ENCODE measurements at places on chromosomes 13 and 19.

- peak; percentile 49 for DNase-seq
These were observed 1505.1 kb upstream of the SLC10A2 start for GRCh38 chr13:104571161-104571892.

- no peak for DNase-seq
These were observed 641 bp downstream of the SGTA start for GRCh38 chr19:2782329-2782935.

- no peak for DNase-seq
These were observed 17.1 kb downstream of the USPL1 start for GRCh38 chr13:30634838-30635237.

DNA sequence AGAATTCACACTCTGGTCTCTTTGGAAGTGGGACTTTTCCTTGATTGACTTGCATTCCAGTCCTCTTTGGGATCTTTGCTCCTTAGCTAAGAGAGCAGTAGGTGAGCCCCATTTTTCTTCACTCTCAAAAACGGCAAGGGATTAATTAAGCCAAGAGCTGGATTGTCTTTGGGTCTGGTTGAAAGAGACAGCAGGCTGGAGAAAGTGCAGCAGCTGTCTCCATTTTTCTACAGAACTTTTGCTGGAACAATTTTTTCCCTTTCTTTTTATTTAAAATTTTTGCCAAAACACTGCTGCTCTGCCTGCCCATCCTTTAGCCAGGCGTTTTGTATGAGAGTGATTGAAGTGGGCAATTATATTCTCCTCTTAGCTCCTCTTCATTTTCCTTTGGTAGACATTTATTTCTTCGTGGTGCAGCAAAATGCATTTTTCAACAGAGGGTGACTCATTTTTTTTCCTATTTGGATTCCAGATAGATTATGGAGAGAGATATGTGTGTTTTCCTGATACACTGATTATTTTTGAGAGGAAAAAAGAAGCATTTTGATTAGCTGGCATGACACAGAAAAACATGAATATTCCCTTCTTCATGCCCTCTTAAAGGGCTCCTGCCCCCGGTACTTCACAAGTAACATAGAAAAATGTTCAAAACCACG is 371.2 kb upstream of the NBEA start:
- DNase-seq = no peak

DNA sequence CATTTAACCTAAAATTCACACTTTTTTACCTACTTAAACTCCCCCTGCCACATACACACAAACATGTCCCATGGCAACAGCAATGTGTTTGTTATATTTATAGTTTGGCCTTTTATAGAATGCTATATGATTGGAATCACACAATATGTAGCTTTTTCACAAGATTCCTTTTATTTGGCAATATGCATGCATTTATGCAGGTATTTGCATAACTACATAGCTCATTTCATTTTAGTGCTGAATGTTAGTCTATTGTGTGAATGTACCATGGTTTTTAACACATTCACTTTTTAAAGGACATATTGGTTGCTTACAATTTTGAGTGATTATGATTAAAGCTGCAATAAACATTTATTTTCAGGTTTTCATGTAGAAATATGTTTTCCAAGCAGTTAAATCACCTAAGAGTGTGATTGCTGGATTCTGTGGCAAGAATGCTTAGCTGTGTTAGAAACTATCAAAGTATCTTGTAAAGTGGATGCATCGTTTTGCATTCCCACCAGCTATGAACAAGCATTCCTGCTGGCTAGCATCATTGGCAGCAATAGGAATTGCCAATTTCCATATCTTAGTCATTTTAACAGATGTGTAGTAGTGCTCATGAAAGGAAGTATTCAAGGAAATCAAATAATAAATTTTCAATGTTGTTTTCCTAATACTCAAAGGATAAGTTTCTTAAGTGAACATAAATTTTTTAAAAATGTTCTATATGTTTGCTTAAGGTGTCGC is 557.0 kb downstream of the SLITRK1 start:
- DNase-seq = no peak

DNA sequence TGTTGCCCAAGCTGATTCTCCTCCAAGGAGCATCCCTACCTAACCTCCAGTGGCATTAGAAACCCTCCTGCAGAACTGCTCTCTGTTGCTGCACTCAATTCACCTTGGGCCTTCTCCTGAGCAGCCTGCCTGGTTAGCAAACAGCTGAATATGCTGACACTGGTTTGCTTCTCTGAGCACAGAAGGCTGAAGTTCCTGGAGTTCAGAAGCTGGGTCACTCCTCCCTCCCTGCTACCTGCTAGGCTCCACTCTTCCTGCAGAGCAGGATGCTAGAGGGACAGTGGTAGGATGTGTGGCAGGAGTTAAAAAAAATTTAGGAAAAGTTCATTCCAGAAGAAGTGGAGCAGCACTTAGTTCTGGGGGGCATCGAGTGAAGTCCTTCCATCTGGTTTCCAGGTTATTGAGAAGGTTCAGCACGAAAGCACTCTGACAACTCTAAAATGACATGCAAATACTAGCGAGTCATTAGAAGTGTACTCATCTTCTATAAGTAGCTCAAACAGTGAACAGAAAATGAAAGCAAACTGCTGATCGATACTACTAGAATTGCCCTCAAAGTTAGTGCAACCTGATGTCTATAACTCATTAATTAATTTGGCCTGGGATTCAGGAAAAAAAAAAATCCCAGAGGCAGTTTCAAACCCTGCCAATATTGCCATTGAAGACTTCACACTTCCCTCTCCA is 293.7 kb downstream of the POU4F1 start:
- DNase-seq = no peak

DNA sequence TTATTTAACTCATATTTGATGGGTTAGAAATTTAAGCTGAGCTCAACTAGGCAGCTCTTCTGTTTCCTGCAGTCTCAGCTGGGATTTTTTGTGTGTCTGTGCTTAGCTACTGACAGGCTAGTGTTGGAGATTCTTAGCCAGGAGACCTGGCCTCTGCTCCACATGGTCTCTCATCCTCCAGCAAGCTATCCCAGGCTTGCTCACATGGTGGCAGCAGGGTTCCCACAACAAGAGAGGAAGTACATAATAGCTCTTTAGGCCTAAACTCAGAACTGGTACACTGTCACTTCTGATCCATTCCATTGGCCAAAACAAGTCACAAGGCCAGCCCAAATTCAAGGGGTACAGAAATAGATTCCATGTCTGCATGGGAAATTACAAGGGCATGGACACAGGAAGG is 406.2 kb downstream of the SUCLA2 start:
- no peak for DNase-seq

GRCh38 chr19:10292206-10292788 is 2.5 kb downstream of the ICAM5 start:
- DNase-seq = peak; percentile 26

DNA sequence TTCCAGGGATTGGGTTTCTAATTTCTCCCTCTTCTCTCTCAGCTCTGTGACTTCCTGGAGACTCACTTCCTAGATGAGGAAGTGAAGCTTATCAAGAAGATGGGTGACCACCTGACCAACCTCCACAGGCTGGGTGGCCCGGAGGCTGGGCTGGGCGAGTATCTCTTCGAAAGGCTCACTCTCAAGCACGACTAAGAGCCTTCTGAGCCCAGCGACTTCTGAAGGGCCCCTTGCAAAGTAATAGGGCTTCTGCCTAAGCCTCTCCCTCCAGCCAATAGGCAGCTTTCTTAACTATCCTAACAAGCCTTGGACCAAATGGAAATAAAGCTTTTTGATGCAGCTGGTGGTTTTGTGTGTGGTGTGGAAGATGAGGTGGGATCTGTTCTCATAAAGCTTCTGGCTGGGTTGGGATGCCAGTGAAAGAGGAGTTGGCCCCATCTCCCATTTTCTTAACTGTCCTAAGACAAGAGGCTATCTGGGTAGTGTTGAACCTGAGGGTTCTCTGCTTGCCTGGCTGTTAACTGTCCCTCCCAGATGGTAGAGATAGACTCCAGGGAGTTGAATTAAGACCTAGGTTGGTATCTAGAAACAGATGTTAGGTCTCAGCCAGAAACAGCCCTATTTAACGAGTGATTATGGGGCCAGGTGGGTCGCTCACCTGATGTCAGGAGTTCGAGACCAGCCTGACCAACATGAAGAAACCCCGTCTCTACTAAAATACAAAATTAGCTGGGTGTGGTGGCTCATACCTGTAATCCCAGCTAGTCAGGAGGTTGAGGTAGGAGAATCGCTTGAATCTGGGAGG is 1.6 kb downstream of the FTL start:
- no peak for DNase-seq

DNA sequence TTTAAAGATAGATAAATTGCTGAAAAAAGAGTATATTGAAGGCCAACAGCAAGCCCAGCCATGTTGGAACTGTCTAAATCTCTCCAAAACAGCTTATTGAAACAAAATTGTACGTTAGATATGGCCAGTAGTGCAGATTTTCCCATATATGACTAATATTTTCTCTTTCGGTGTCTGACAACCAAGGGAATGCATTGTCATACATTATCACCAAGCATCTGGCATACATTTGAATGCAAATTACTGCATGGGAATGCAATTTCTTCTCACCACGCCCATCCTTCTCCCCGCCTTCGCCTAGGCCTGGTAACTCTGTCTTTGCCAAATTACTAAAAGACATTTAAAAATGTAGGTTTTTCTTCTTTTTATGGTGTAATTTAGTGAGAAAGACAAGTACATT is 32.5 kb upstream of the IRS2 start:
- DNase-seq = no peak

DNA sequence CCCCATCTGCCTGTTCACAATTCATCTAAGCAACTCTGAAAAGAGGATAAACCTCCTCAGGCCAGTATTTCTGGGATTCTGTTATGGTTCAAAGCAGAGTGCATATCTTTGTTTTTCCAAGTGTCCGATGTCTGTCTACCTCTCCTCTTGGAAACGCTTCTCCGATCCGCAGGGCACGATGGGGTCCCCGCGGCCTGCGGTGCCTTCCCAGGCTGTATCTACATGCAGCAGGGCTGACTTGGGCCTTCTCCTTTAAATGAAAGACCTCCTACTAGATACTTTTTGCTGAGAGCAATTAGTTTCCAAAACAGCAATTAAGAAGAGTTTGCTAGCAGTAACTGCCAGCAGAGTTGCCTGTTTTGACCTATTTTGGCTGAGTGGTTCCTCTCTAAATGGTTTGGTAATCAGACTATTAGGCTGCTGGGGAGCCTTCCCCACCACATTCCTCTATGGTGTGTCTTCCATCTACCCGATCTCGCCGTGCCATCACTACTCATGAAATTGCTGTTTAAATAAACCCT is 23.5 kb downstream of the COL4A2 start:
- DNase-seq = no peak

DNA sequence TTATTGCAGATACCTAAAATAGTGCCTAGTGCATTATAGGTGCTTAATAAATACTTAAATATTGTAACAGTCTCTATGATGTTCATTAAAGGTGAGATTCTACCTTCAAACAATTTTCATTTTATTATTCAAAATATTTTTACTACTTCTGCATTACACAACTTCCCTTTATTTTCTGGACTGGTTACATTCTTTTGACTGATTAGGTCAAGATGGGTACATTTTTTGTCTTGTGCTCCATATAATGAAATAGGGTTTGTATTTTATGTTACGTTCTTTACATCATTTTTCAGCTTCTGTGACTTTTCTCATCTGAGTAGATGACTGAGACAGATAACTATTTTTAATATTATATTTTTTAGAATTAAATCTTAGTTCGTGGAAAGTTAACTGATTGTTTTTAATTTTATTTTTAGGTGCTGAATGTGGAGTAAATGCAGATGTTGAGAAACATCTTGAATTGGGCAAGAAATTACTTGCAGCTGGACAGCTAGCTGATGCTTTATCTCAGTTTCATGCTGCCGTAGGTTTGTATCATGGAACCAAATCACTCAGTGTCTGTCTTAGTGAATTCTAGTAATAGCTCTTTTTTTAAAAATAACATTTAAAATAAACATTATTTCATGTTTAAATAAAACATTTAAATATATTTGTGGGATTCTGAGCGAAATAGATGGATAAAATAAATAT is 32.0 kb downstream of the DNAJC3 start:
- DNase-seq = no peak

DNA sequence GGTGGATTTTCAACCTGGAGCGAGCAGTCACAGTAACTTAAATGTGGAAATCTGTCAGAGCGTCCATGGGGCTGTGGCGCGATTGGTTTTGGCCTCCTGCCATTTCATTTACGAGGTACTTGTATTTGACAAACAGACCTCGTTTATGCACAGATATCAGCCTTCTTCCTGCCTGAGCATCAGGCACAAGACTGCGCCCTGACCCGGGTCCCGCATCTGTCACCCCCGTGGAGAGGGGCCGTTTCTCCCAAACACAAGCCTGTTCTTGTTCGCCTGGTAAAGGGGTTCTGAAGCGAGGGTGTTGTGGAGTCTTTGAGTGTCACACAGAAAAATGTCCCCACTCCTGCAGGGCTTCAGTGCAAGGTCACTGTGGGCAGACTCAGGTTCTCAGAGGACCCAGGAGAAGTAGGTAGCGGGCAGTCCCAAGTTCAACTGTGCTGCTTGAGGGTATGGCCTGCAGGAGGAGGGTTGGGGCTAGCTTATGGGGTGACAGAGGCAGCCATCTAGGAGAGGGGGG is 202.3 kb downstream of the URI1 start:
- no peak for DNase-seq

DNA sequence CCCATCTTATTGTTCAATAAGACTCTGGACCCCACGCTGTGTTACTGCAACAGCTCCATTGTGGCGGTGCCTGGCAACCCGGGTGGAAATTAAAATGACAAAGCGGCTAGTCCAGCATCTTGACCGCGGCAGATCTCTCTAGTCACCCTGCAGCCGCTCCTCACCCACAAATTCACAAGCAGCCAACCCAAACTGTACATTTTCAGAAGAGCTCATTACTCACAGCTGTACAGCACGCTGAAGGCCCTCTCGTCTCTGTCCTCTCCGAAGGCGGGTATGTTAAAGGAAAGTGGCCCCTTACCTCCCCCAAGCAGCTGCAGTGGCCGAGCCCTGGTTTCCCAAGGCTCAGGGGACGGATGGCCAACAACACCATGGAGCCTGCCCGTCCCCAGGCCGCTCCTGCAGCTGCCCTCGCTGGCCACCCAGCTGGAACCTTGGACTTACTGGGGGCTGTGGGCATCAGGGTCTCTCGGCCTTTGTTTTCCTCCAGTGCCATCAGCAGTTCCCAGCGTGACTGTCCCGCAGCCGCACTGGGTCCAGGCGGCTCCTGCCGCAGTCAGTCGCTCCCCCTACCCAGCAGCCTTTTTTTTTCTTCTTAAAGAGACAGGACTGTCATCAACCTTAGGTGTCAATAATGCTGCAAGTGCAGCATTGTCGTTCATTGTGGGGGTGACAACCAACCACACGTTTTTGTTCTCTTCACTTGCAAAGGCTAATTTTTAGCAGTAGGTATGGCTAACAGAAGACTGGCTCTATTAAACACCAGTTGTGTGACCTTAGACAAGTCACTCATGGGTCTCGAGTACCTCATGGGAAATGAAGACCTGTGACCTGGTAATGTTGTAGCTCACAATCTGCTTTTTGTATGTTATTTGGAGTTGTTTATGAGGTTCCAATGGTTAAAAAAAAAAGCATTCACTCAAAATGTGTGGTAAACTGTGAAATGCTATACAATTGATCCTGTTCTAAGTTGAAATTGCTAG is at the start of gene SACS:
SACS (minus strand) TSS at position 532 of the 983 bp plus-strand sequence. CDS start 22,463 bp downstream, outside the sequence.
- peak; percentile 38 for DNase-seq

GRCh38 chr19:2852598-2852997 is 11.3 kb downstream of the ZNF555 start:
- DNase-seq = no peak
